ENCODE measurements at places on chromosomes 5 and 9.
A peak's percentile ranks its signal among the peaks of the same experiment; 100 is the strongest.

DNA sequence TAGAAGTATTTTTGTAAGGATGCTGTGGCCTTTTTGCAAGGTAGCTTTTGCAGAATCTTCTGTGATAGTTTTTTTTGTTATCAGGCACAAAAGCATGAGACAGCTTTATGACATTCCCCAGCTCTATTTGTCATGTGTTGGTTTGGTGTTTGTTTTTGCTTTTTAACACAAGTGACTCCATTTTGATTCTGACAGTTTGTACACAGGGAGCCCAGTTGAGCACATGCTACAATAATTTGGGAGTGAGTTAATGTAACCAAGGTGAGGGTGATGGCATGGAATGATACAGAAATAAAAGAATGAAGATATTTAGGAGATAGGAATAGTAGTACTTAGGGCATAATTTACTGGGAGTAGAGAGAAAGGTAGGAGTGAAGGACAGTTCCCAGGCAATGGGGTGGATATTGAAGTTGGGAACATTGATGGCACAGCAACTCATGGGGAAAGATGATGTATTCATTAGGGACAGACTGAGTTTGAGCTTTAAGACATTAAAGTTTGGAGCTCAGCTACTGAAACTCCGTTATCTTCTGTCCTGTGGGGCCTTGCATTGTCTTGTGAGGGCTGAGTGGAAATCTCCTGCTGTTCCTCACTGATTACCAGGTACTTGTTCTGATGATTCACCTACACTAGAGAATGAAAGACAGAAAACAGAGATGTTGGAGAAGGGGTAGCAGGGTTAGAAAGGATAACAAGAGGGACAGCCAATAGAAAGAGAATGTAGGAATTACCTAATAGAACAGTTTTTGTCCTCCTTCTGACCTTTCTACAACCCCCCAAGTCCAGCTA is 88.3 kb upstream of the CCDC112 start:
- DNase-seq = no peak

DNA sequence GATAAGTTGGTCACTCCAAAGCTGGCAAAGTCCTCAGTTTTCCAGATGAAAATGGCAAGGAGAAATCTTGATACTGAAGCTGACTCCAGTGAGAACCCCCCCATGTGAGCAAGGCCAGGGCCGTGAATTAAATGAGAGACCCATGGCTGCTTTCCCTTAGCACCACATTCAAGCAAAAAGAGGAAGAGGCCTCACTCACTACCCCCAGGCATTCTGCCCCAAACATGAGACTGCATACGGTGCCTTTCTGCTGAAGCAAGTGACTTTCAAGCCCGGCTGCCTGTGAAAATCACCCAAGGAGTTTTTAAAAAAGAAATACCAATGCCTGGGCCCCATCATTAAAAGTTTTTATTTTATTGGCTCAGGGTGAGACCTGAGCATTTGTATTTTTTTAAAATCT is 66.9 kb downstream of the TMEM252 start:
- DNase-seq = no peak

DNA sequence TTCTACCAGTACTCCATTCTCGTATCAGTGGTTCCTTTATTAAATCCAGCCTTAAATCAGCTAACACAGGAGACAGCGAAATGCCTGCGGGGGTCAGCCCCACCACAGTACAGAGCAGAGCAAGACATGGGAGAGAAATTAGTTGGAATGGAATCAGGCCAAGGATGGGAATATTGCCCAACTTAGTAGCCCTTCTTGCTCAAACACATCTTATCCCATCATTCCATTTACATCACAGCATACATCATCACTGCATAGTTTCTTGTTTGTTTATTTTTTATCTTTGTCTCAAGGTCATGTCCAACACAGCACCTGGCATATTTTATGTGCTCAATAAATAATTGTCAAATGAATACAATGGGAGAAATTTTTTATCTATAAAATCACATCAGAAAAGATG is 34.3 kb upstream of the DAB2 start:
- peak; percentile 81 for DNase-seq

GRCh38 chr5:160539431-160539830 is 117.8 kb downstream of the PTTG1 start:
- no peak for DNase-seq

GRCh38 chr9:27329291-27329690 is 32.3 kb upstream of the EQTN start:
- no peak for DNase-seq

GRCh38 chr5:138032028-138032571 is 779 bp downstream of the FAM13B start:
- DNase-seq = no peak

GRCh38 chr9:86795823-86796553 is 151.3 kb downstream of the GAS1 start:
- DNase-seq = no peak

GRCh38 chr5:116652903-116653302 is 78.3 kb upstream of the SEMA6A start:
- peak; percentile 33 for DNase-seq

GRCh38 chr5:138945421-138946240 is 70.5 kb upstream of the LRRTM2 start:
- DNase-seq = no peak
